Activated gamma-delta T cell treated with Interleukin-2 at 50 U/mL for 16 hours (primary cell): ENCODE measurements at places on chromosomes 5 and 9.

DNA sequence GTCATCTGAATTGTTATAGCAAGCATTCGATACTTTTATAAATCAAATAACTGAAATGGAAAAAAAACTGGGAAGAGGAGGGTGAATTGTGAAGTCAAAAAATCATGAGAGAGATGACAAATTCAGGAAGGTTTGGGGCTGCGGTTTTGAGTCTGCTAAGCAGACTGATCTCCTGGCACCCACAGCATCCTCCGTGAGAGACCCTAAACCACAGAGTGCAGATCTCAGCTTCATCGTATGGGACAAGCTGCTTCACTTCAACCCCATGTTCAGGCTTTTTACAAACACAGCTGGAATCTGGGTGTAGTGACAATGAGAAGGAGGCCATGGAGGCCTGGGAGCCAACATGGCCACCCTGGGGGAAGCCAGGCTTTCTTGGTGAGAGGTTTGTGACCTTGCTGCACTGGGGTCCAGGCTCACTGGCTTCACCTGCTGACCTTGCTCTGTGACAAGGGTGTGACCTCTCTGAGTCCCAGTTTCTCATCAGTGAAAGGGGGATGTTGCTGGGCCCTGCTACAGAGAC is 19.4 kb downstream of the USP20 start:
- no peak for DNase-seq

DNA sequence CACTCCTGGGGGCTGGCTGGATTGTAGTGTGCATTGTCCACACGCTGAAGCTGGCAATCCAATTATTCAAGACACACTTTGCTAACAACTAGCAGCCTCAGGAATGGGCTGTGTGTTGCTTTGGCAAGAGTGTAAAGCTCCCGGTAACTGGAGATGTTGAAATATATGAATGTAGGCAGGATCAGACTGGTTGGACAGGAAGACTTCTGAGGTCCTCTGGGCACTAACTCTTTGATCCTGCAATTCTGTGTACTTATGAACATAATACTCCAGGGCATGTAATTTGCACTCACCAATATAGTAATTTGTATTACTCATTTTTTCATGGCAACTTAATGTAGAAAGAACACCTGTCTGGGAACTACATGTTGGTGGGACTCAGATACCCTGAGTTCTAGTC is 106.7 kb upstream of the SLC28A3 start:
- DNase-seq = no peak

DNA sequence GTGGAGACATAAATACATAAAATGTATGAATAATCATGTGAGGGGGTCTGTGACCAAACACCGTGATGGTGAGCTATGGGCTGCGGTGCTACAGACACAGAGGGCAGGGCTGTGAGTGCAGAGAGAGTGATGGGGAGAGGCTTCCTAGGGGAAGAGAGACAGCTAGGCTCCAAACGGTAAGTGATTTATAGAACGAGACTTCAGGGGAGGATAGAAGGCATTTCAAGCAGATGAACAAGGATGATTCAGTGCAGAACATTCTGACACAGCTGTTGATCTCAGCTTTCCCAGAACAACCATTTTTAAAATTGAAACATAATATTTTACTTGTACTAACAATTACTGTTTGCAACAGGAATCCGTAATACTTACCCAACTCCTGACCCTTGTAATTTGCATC is 100.7 kb downstream of the GAS1 start:
- no peak for DNase-seq

DNA sequence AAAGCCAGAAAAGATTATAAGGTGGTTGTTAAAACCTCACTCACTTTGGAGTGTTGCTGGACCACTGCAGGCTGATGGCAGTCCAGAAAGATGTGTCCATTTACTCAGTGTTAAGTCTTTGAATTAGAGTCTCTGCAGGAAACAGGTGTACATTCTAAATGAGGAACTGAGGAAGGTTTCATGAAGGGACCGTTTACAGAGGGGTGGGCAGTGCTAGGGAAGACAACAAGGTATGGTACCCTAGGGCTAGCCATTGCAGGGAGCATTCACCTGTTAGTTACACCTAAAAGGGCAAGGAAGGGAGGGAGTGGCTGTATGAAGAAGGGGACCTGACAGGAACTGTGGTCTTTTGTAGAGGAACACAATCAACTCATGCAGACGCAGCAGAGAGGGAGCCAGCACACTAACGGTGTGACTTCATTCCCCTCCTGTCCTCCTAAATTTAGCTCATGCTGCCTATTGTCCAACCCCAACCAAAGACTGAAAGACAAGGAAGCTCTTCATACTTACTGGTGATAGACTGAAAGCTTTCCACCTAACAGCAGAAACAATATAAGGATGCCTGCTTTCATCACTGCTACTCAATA is 32.2 kb upstream of the PAX5 start:
- DNase-seq = no peak

GRCh38 chr9:14207352-14207995 is 106.5 kb downstream of the NFIB start:
- no peak for DNase-seq

- DNase-seq = no peak
Measured at GRCh38 chr9:98706651-98707165, 2.0 kb downstream of the GABBR2 start.

DNA sequence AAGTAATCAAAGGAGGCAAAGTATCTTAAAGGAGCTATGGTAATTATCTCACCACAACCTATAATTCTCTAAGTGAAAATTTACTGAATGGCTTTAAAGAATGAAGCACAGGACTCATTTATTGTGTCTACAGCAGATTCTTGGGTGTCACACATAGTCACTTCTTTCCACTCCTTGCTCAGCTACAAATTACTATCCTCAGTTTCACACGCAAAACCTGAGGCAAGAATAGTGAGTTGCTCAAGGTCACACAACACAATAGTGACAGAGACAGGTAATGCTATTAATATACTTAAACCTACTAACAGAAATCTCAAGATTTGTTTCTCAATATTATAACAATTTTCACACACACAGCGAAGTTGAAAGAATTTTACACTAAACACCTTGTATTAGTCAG is 120.9 kb upstream of the STK32A start:
- no peak for DNase-seq

GRCh38 chr5:136619556-136619955 is 254.2 kb upstream of the TRPC7 start:
- no peak for DNase-seq

- DNase-seq = no peak
Measured at GRCh38 chr9:15834541-15834940, 281.7 kb downstream of the CCDC171 start.

GRCh38 chr5:86864051-86864450 is 246.3 kb downstream of the COX7C start:
- DNase-seq = no peak

DNA sequence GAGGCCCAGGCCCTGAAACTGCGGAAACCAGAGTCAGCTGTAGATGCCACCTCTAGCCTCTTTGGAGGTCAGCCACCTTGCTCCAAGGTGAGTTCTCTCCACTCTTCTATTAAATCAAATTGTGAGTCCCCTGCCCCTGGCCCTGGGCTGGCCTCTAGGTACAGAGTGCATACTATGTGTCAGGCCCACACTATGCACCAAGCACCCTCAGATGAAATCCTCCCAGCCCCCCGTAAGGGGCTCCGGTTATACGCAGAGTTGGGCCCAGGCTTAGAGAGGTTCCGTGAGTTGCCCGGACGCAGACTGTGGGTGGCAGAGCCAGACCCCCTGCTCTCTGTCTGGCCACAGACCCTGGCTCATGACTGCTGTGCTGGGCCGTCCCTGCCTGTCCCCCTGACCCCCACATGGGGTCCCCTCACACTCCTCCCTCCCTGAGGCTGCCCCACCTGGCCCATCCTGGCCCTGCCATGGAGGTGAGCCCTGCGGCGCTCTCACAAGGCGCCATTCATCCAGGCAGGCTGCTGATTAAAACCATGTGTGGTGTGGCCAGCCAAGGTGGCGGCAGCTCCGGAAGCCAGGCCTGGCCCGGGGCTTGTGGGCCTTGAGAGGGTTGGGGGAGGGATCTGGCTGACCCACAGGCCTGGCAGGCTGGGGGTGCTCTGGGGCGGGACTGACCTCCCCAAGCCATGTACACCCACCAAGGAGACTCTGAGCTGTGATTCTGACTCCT is 65.5 kb upstream of the SYNPO start:
- DNase-seq = no peak

DNA sequence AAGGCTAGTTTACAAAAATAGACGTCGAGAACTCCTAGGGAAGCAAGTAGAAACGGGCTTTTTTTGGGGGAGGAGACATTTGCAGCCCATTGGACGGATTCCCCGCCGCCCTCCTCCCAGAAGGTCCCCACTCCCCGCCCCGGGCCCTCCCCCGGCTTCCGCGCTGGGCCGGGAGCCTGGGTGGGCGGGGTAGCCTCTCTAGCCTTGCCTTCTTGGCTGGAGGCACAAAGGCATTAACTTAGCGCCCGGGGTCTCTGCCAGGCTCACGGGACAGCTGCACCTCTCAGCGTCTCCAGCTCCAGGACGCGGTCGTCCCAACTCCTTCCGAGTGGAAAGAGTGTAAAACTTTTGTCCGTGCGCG is at the start of gene DMRTA1:
TSS of gene DMRTA1 (plus strand) at position 236 of the 361 bp plus-strand sequence. CDS start 242 bp downstream, outside the sequence.
- DNase-seq = no peak

DNA sequence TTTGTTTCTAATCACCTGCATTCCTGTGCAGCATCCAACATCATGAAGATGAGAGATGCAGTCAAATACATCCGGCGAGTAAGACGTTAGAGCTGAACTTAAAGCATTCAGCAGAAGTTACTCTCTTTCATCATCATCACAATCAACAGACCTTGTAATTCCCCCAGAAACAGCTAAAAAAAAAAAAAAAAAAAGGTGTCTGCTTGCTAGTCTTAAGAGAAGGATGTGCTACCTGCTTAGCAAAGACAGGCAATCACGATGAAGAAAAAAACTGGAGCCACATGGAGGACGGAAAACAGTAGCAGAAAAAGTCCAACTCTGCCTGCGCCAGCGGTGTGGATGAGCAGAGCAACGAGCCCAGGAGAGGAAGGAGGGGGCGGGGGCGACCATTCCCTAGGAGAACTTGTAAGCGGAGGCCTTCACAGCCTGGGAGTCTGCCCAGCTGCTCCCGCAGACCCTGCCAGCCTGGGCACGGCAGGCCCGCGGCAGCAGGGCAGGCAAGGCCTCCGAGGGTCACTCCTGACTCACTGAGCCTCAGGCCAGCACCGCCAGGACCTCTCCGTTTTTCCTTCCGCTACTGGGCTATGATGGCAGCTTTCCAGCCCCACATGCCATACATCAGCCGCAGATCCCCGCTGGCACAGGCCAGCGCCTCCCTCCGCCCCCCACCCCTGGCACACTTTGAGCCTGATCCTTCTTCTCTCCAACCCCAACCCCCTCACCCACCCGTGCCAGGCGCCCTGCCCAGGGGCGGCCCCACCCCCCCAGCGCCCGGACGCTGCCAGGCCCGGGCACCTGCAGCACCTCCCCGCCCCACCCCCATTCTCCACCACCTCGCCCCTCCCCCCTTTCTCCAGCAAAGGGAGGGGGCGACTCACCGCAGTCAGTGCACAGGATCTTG is 1.4 kb downstream of the NRG2 start:
- DNase-seq = no peak

DNA sequence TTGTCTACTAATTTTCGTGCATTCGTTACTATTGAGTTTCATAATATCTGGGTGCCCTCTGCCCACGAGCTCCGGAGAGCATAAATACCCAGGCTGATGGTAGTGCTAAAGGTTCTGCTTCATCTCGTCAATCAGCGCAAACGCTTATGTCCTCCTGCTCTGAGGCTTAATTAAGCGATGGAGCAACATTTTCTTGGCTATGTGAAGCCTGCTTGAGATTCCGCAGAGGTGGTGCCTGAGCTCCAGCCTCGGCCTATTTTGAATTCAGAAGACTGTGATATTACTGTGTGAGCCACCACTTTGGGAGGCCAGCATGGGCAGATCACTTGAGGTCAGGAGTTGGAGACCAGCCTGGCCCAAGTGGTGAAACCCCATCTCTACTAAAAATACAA is 44.8 kb downstream of the ANXA2R start:
- no peak for DNase-seq

DNA sequence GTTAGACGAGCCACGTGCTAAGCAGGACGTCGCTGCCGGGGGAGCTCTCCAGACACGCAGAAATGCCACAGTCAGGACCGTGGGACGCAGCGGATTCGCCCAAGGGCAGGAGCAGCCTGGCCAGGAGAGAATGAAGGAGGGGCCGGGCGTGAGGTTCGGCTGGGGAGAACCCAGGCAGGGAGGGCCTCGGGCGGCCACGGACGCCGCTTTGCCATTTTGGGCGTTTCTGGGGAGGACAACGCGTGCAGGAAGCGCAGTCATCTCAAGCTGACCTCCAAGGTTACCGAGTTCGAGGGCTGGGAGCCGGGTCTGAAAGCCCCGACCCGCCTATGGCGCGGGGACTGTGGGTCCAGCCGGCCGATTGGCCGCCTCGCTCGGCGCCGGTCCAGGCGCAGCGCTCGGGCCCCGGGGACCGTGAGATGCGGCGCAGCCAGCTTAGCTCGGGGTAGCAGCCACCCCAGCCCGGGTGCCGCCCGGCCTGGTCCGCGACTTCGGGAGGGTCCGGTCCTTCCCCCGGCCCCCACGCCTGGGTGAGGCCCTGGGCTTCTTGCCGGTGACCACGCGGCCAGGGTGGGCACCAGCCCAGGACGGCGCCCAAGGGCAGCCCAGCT is 760 bp upstream of the MAN1B1 start:
- no peak for DNase-seq

DNA sequence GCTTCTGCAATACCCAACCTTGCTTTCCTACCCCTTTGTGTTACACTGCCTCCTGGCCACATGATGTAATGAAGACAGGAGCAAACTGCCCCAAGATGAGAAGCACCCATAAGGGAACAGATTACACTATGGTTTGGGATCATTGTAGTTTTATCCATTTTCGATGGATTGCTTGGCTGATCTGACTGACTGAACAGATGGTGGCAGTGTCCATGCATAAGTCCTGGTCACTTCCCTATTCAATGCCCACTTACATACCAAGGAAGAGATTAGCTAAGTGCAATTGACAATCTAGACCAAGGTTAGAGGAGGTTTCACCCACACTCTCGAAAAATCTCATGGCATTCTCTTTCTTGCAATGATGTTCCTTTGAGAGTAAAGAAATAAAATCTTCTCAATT is 319.9 kb downstream of the RAB3C start:
- no peak for DNase-seq

DNA sequence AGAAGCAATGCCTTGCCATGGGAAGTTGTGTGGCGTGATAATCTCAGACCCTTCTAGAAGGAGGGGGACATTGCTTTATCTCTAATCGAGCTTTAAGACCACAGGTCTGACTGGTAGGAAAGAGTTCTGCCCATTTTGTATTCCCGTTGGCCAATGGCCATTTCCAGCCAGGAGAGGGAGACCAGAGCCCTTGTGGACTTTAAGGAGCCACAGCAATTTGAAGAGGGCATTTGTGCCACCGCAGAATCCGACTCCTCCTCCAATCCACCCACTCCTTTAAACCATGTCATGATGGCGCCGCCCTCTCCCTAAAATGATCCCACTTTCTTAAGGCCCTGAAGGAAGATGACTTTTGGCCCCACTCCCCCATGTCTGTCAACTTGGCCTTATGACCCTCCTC is 560.5 kb upstream of the ADAMTS16 start:
- DNase-seq = no peak

- DNase-seq = no peak
Measured at GRCh38 chr5:73739650-73740049, 113.7 kb downstream of the ARHGEF28 start.

GRCh38 chr5:149489605-149490037 is 61.6 kb downstream of the CSNK1A1 start:
- DNase-seq = no peak
